GM13976 (cell line): ENCODE measurements at places on chromosomes 4 and X.

GRCh38 chr4:117376692-117377091 lies 291.3 kb upstream of the TRAM1L1 start:
- no peak for DNase-seq

GRCh38 chrX:55014897-55015299 lies 14.7 kb downstream of the APEX2 start:
- no peak for DNase-seq

DNA sequence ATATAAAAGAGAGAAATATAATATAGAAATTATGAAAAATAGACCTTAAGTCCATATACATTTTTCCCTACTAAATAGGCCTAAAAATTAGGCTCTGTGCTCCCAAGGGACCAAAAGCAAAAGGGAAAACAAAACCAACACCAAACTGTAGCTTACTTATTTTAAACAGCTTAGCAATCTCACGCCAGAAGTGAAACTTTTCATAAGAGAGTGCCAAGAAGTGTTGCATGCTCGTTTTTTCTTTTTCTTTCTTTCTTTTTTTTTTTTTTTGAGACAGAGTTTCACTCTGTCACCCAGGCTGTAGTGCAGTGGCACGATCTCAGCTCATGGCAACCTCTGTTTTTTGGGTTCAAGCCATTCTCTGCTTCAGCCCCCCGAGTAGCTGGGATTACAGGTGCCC lies 250.4 kb downstream of the TMA16 start:
- peak; percentile 71 for DNase-seq

DNA sequence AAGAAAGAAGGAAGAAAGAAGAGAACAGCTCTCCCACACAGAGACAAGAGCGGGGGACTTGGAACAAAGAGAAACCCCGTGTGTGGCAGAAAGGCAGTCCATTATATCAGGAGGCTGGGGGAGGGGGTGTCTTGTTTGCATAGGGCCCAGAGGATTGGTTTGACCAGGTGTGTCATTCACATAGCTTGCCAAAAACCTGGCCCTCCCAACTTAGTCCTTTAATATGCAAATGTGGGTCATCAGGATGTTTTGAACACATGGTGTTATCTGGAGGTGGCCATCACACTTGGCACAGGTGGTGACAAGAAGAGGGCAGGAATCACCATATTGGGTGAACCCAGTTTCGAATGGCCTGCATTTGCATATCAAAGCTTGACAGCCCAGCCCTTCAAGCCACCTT lies 111.7 kb downstream of the LINC00632 start:
- DNase-seq, result no peak

DNA sequence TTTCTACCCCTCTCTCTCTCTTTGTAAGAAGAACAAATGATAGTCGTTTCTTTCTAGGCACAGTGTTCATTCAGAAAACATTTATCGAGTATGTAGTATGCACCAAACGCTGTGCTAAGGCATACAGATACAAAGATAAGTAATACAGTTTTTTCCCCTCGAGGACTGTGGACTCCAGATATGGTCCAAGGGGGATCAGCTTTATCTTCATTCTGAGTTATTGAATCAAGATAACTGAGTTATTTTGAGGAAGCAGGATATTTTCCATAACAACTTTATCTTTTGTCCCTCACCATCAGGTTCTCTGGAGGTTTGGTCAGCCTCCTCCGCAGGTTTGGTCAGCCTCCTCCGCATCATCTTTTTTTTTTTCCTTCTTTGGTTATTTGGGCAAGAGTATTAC lies 15.0 kb downstream of the EREG start:
- no peak for DNase-seq
